Tibial artery (tissue), 4 donors: ENCODE measurements at places on chromosomes 5 and 9.
A peak's percentile ranks its signal among the peaks of the same experiment; 100 is the strongest.

GRCh38 chr9:106339882-106340281 lies 523.1 kb upstream of the ZNF462 start:
- H3K27ac ChIP-seq: no peak overlapping the region
- H3K36me3 ChIP-seq: no peaks in the 10 kb centered on the region
- no peaks in the 10 kb centered on the region for H3K27me3 ChIP-seq
- DNase-seq: no peak

DNA sequence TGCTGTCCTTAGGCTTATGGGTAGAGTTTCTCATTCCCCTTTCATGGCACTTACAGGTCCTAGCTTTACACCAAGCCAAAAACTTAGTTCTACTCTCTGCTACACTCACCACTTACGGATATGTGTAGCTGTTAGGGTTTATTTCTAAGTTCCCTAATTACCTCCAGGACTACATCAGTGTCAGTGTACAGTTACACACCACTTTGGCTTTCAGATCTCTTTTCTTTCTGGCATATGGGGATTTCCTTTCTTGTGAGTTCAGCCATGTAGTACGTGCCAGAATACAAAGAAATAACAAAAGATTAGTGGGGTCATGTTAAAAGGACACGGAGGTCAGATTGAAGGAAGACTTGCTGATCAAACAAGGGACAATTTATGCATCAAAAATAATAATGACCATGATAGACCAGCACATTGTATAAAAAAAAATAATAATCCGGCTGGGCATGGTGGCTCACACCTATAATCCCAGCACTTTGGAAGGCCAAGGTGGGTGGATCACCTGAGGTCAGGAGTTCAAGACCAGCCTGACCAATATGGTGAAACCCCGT lies 41.8 kb downstream of the LYRM7 start:
- H3K4me3 ChIP-seq: no peak overlapping the region
- no peak for DNase-seq
- H3K4me1 ChIP-seq: no peaks in the 10 kb centered on the region
- H3K36me3 ChIP-seq: no peaks in the 10 kb centered on the region
- no peak overlapping the region for H3K27ac ChIP-seq

GRCh38 chr5:144308174-144308573 lies 137.5 kb downstream of the KCTD16 start:
- H3K4me1 ChIP-seq: no peaks in the 10 kb centered on the region
- no peaks in the 10 kb centered on the region for H3K36me3 ChIP-seq
- no peak overlapping the region for H3K27ac ChIP-seq
- no peaks in the 10 kb centered on the region for H3K27me3 ChIP-seq
- H3K4me3 ChIP-seq: no peak overlapping the region

- H3K4me1 ChIP-seq: no peaks in the 10 kb centered on the region
- no peaks in the 10 kb centered on the region for H3K27me3 ChIP-seq
- no peaks in the 10 kb centered on the region for H3K36me3 ChIP-seq
- DNase-seq: no peak
- no peak overlapping the region for H3K27ac ChIP-seq
- no peak overlapping the region for H3K4me3 ChIP-seq
These were observed 78.6 kb upstream of the ABCA1 start for GRCh38 chr9:105006514-105006913.

- H3K4me3 ChIP-seq: no peak overlapping the region
- H3K27me3 ChIP-seq: no peaks in the 10 kb centered on the region
- H3K27ac ChIP-seq: peak overlapping the region; percentile 69
- H3K36me3 ChIP-seq: no peaks in the 10 kb centered on the region
These were observed 182.9 kb upstream of the MAP1B start for GRCh38 chr5:71924325-71924724.

DNA sequence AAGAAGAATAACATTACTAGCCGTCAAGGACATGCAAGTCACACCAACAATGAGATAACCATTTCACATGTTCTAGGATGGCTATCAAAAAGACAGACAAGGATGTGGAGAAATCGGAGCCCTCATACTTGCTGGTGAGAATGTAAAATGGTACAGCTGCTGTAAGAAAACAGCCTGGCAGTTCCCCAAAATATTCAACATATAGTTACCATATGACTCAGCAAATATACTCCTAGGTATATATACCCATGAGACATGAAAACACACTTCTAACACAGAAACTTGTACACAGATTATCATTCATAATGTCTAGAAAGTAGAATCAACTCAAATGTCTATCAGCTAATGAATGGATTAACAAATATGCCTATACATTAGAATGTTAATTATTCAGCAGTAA lies 105.4 kb upstream of the PCAT7 start:
- no peak overlapping the region for H3K4me3 ChIP-seq
- H3K36me3 ChIP-seq: peaks cover 48% of the 10 kb centered on the region
- H3K27me3 ChIP-seq: no peaks in the 10 kb centered on the region
- H3K4me1 ChIP-seq: no peaks in the 10 kb centered on the region
- DNase-seq: no peak

DNA sequence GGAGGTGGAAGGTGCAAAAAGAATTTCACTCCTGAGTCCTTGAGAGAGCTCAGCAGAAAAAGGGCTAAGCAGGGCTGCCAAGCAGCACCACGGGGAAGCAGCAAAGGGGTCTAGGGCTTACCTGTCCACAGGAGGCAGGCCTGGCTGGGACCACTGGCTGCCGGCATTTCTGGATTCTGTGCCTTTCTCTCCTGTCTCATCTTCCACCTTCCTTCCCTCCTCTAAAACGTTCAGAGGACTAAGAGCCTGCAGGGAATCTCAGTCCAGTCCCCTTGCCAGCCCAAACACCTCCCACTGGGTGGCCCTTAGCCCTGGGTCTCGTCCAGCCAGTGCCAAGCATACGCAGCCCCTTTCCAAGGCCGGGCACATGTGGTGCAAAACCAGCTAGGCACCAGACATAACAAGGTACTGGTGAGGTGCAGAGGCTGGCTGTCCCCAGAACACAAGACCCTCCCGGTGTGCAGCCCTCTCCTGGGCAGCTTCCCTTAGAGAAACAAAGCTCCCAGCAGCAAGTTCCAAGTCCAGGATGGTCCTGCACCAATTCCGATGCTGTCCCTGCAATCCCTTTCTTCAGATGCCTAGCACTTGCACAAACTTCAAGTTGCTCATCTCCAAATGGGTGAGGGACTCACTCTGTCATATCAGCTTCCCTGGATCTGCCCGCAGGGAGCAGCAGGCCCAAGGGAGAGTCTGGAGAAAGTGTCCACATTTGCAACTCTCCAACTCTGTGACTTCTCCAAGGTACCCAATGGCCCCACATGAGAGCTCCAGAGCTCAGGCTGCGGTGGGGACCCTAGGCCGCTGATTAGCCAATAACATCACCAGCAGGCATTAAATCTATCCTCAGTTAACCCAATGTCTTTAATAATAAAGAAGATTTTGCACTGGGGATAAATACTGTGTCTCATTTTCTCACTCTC lies 126.3 kb downstream of the C5orf15 start:
- H3K36me3 ChIP-seq: no peaks in the 10 kb centered on the region
- no peak overlapping the region for H3K4me3 ChIP-seq
- H3K4me1 ChIP-seq: no peaks in the 10 kb centered on the region
- peak; percentile 52 for DNase-seq
- no peak overlapping the region for H3K27ac ChIP-seq
- H3K27me3 ChIP-seq: no peaks in the 10 kb centered on the region
